HS-27A (cell line): ENCODE measurements at places on chromosomes 7 and 10.

GRCh38 chr7:149459540-149460452, 1.1 kb downstream of the ZNF777 start:
- DNase-seq = no peak

GRCh38 chr7:35714407-35714806, 19.5 kb upstream of the HERPUD2 start:
- DNase-seq = no peak

- DNase-seq = no peak
These were observed 93.9 kb upstream of the AGR3 start for GRCh38 chr7:16975712-16976111.

- no peak for DNase-seq
These were observed 206 bp downstream of the UPF2 start for GRCh38 chr10:12042409-12042796.

DNA sequence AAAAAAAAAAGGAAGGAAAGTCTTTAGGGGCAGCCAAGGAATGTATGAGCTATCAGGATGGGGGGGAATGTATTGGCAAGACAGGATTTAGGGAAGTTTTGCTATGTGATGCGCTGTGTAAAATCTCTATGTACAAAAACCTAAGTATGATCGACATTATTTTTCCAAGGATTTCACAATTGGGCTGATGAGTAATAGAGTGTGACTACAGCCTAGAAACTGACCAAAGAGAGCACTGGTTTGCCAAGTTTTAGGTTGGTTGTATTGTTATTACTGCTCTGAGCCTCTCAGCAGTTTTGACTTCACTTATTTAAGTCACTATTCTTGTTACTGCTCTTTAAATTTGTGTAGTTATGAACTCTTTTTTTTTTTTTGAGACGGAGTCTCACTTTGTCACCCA, 107.3 kb downstream of the NRCAM start:
- no peak for DNase-seq

GRCh38 chr7:79854621-79855020, 280.0 kb upstream of the GNAI1 start:
- no peak for DNase-seq

DNA sequence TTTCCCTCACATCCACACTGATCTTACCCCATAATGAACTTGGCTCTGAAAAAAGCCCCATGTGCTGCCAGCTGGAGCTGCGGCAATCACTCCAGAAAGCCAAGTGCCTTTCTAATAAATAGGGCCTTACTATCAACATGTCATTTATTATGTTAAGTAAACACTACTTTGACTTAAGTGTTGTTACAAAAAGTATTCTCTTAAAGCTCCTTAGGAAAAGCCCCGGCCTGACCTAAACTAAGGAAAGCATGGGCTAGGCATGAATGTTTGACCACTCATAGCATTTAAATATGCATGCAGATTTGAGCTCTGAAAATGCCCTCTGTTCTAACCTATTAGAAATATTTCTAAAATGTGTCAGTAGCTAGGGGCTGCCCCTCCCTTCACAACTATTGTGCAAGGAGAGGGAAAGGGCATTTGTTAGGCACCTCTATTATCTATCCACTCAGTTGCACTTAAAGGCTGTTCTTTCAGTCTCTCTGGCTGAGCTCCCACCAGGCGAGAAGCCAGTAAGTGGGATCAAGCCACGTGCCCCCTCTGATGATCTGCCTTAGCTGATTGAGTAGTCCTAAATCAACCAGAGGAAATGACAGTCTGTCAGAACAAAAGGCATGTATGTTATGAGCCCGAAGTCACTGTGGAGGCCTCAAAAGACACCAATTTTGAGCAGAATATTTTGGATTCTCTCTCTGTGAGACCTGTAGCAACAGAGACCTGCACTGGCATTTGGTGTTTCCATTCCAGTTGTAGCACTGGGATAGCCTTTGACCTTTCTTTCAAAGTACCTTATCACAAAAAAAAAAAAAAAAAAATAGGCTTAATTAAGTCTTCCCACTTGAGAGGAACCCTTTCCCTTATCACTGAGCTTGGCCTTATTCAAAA, 77.1 kb downstream of the ITGB8 start:
- DNase-seq = peak; percentile 51

DNA sequence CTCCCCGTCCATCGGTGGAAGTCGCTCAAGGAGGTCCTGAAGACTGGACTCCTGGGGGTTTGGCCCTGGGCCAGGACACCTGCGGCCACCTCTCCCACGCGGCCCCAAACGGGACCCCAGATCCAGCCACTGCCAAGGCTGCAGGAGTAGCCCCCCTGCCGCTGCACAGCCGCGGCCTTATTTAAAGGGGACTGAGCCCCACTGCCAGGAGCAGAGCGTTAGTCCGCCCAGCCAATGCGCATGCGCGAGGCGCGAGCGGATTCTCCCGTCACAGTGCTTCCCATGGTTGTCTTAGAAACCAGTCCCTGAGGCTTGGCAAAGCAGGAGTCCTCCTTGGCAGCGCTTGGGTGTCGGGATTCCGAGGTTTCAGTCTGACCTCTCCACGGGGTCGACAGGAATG, 320.0 kb downstream of the ZNF716 start:
- DNase-seq = no peak

GRCh38 chr10:95920798-95921426, 13.1 kb downstream of the CC2D2B start:
- no peak for DNase-seq

DNA sequence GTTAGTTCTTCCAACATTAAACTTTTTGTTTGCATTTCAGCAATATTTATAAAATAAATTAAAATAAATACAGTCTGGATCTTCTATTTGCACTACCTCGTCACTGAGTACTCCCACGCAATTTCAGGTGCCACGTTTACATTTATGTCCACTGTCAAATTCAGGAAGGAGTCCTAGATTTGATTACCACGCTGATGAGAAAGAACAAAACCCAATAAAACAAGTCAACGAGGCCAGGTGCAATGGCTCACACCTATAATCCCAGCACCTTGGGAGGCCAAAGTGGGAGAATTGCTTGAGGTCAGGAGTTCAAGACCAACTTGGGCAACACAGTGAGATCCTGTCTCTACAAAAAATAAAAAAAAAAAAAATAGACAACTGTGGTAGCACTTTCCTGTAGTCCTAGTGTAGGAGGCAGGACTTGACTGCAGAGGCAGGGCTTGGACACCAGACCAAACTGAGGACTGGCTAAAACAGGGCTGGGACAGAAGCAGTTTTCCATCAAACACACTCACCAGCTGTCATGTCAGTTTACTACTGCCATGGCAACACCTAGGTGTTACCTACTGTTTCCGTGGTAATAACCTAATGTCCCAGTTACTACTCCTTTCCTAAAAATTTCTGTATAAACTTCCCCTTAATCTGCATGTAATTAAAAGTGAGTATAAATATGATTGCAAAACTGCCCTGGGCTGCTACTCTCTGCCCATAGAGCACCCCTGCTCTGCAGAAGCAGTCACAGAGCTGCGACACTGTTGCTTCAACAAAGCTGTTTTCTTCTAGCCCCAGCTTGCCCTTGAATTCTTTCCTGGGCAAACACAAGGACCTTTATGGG, 341.7 kb downstream of the PARD3 start:
- no peak for DNase-seq

DNA sequence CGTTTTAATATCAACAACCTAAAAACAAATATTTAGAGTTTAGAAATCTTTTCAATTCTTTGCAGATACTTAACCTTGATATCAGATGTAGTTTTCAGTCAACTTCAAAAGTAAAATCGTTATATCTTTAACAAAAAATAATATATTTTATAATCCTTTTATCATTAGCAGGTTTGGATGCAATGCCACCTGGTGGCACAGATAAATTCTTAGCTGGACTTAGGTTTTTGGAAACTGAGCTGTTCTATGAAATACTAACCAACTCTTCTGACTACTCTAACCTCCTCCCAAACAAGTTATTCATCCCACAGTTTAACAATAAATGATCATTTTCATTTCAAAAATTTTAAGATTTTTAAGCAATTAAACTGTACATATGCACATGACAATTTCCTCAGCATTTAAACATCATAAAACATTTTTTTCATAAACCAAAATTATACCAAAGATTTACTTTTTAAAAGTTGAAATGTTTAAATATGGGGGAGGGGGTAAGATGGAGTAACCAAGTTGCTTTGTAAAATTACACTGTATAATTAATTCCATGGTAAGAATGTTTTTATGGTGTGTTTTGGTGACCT, 56.9 kb downstream of the HIBADH start:
- no peak for DNase-seq

DNA sequence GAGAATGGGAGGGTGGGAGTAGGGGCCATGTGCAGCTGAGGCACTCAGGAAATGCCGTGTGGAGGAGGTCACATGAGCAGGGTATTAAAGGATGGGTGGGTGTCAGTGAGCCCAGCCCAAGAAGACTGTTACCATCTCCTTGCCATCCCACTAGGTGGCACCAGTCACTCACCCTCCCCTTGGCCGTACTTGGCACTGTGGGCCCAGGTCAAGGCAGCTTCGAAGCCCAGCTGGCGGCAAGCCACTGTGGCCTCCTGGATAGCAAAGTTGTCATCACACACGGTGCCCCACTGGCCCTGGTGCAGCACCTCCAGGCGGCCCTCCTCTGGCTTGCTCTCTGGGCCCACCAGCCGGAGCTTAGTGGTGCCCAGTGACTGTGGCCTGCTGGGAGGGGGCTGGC, 5.4 kb downstream of the LOXL4 start:
- DNase-seq = no peak

GRCh38 chr10:127872011-127872761, 20.6 kb downstream of the CLRN3 start:
- DNase-seq = no peak

- peak; percentile 94 for DNase-seq
These were observed 34.0 kb downstream of the TMEM270 start for GRCh38 chr7:73894733-73895551.

DNA sequence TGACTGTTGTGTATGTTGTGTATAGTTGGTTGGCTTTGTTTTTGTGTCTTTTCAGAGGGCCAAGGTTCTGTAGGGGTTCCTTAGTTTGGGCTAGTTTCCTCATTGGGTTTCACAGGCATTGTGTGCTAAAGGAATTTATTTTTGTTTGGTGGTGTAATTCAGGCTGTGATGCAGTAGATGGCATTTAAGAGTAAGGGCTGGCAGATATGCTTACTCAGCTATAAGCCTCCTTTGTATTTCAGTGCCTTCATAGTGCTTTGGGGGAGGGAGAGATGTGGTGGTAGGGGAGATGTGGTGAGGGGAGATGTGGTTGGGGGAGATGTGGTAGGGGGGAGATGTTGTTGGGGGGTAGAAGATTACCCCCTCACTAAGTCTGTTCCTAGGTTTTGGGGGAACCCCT, 91.7 kb downstream of the SLC25A40 start:
- no peak for DNase-seq
